Jurkat, Clone E6-1 (cell line): ENCODE measurements at places on chromosomes 5 and 9.

DNA sequence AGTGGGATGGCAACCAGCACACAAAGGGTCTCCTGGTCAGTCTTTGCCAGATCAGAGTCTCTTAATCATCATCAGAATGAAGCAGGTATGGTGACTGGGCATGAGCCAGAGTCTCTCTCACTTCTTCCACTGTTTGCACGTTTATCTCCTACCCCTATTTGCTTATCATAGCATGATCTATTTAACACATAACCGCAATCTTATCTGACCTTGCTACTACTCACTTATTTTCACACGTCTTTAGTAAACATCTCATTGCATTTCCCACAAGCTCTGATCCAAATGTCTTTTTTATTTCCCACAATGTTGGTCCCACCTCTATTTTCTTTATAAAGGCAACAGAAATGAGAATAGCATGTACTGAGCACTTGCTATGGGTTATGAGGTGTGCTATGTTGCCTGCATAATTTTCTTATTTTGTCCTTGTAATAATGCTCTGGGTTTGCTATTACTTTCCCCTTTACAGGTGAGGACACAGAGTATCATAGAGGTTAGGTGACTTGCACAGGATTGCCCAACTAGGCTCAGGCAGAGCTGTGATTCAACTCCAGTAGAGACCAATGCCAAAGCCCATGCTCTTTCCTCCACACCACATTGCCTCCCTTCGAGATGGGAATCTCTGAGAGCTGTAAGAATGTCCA is 39.7 kb upstream of the IL7R start:
- no peak for DNase-seq

GRCh38 chr9:135116881-135117280 is 29.4 kb downstream of the OLFM1 start:
- no peak for DNase-seq

GRCh38 chr5:73497497-73498056 is 665 bp upstream of the BTF3 start:
- DNase-seq: no peak

- peak; percentile 28 for DNase-seq
These were observed 334.3 kb downstream of the EBF1 start for GRCh38 chr5:158765407-158765806.

- no peak for DNase-seq
These were observed 14.1 kb downstream of the SH3TC2 start for GRCh38 chr5:149048811-149049210.

DNA sequence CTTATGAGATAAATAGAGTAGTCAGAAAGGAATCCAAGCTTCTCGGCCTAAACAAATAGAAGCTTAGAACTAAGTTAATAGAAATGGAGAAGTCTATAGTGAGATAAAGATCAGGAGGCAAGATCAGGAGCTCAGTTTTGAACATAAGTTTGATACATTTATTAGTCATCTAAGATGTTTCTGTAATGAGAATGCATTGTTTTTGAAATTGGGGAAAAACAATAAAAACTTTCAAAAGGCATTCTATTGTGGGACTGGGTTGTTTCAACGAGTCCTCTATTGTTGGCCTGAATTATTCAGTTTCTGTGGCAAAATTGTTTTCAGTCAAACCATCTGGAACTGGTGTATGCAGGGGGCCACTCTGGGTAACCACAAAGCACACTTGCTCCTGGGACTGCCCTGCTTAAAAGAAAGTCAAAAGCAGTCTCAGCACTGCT is 181.0 kb upstream of the CLINT1 start:
- no peak for DNase-seq

DNA sequence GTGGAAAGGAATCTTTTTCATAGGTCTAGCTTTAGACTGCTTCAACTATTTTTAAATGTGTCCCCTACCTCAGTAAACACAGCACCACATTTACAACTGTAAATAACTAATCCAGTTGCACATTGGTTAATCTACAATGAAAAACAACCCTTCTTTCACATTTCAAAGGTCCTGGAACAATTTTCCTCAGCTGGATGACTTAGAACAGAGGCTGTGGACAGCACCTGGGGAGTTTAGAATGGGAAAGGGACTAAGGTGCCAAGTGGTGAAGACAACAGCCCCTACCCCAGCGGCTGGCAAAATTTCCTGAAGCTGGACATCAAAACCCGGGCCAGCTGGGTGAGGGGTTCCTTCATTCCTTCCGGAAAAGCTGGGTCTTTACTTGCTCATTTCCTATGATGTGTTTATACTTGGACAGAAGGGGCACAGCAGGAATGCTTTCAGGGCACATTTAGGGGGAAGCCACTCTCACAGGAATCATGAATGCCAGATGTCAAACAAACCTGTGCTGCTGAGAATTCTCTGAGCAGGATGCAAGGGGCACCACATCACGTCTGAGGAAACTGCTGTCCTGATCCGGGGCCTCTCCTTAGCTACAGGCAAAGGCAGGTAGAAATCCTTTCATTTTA is 158.3 kb downstream of the NR2F1-AS1 start:
- DNase-seq: no peak

DNA sequence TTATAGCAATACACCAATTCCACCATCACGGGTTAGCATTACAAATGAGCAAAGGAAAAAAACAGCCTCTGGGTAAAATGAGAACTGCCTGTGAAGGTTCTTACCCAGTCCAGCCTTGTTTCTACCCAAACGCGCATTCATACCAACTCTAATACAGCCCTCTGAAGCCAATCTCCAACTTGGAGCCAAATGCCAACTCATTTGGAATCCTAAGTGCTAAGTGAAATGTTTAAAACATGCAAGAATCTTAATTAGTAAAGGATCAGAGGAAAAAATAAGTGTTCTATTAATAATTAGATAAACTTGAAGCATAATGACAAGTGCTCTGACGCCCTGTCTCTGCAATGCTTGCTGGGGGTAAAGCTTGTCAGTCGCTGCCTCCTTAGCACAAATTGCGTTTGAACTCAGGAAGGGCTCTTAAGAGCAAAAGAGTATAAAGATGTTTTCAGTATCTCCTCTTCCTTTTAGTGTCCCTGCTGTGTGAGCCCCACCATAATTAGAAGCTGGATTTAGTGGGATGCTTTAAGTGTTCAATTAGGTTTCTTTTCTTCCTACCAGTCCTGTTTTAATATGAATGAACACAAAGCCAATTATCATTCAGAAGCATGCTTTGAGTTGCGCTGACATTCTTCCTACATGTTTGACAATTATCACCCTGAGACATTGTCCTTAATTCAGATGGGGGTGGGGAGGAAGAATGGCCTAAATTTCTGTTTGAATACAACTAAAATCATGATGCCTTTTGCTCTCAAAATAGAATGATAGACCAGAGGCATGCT is 537.6 kb downstream of the DTWD2 start:
- no peak for DNase-seq

DNA sequence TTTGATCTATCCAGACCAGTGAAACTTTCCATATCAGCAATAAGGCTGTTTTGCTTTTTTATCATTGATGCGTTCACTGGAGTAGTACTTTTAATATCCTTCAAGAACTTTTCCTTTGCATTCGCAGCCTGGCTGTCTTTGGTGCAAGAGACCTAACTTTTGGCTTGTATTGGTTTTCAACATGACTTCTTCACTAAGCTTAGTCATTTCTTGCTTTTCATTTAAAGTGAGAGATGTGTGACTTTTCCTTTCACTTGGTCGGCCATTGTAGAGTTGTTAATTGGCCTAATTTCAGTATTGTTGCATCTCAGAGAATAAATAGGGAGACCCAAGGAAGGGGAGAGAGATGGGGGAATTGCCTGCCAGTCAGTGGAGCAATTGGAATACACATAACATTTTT is 26.4 kb upstream of the CMYA5 start:
- DNase-seq: no peak

DNA sequence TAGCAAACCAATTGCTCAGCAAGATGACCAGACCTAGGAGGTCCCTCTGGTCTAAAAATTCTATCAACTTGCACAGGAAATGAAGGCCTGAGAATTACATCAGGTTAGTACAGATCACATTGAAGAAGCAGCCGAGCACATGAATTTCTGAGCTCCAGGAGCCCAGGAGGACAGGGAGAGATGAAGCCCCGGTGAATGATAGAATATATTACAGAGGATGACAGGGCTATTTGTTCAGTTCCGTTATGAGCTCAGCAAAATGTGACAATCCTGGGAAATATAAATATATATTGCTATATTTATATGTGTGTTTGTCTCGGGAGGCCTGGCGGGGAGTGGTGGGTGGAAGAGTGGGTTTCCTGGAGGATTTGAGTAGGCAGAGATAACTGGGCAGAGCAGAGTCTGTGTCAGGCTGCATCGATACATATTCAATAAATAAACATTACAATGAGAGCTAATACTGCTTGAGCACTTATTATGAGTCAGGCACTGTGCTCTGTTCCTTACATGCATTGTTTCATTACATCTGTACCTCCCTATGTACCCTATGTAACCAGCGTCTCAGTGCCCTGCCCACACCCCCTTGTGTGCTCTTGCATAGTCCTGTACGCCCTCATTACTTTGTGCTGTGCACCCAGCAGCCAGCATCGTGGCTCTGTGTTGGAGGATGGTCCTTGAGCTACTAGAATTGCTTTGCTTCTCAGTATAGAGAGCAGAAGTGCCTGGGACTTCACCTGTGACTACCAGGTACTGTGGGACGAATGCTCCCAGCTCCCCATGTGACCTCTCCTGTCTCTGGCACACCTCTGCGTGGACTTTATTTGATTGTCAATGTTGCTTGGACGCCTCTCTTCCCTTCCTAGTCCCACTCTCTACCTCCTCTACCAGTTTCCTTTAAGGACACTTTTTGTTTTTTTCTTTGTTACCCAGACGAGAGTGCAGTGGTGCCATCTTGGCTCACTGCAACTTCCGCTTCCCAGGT is 58.1 kb upstream of the KLF9 start:
- no peak for DNase-seq

DNA sequence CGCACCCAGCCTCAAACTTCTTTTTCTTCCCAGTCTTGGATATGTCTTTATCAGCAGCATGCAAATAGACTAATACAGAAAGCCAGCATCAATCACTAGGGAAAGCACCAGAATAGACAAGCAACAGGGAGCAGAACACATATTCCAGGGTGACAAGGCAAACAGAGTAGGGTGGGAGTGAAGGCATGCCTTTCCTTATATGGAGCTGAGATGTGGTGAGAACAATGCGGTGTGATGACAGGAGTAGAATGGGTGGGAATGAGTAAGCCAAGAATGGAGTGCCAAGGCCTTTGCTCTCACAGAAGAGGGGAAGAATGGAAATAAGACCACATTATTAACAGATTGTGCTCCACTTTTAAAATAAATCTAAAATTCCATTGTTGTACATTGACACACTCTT is 115.6 kb downstream of the CETN3 start:
- DNase-seq: no peak

GRCh38 chr9:8980496-8981013 is 1181.0 kb upstream of the DMAC1 start:
- DNase-seq: no peak

GRCh38 chr5:109994135-109994534 is 304.4 kb downstream of the MAN2A1 start:
- no peak for DNase-seq

GRCh38 chr5:177473443-177474001 is at the start of gene DBN1:
Gene DBN1 (minus strand): TSS chr5:177473634. CDS start chr5:177473521, 113 bp downstream.
- DNase-seq: no peak

DNA sequence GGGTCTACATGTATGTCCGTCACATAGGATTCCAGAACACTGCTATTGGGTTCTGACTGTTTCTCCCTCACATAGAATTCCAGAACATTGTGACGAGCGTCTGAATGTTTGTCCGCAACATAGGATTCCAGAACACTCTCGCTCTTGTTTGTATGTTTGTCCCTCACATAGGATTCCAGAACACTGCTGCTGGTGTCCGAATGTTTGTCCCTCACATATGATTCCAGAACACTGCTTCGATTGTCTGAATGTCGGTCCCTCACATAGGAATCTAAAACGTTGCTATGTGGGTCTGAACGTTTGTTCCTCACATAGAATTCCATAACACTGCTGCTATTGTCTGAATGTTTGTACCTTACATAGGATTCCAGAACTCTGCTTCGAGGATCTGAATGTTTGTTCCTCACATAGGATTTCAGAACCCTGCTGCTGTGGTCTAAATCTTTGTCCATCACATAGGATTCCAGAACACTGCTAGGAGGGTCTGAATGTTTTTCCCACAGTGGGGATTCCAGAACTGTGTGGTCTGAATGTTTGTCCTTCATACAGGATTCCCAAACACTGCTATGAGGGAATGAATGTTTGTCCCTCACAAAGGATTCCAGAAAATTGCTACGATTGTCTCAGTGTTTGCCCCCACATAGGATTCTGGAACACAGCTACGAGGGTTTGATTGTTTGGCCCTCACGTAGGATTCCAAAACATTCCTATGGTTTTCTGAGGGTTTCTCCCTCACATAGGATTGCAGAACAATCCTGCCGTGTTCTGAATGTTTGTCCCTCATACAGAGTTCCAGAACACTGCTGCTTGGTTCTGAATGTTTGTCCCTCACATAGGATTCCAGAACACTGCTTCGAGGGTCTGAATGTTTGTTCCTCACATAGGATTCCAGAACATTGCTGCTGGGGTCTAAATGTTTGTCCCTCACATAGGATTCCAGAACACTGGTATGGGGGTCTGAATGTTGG is 220.5 kb downstream of the FOXD4L6 start:
- no peak for DNase-seq

DNA sequence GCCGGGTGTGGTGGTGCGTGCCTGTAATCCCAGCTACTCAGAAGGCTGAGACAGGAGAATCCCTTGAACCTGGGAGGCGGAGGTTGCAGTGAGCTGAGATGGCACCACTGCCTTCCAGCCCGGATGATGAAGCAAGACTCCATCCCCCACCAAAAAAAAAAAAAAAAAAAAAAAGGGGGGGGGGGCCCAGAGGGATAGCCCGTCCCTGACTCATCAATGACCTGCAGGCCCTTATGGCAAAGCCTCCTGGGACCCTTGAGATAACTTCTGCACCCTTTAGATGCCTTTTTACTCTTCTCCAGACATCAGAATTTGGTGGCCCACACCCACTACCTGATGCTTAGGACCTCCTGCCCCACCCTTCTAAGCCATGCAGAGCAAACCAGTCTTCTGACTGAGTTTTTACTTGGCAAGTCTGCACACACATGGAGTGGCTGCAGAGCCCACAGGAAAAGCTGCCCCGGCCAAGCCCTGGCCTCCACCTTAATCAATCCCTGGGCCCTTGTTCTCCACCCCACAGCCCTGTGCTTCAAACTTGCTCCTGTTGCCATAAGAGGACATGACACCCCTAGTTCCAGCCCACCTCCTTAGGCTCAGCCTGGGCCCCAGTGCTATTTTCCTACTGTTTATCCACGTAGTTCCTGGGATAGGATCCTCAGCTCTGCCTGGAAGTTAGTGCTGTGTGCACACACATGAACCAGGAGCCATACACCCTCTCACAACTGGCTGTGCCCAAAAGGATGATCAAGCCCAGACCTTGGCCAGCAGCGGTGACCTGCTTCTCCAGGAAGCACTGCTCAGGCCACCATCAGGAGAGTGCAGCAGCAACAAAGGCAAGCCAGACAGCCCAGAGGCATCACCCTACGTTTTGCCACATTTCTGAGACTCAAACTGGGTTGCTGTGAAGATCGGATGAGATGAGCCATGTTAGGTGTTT is 5.1 kb downstream of the MGAT1 start:
- no peak for DNase-seq

GRCh38 chr9:96557921-96558320 is 61.7 kb downstream of the CDC14B start:
- no peak for DNase-seq
